Mucosa of gallbladder (tissue), 1 donor: ENCODE measurements at places on chromosomes 7 and 10. TPM values are rescaled to one million over a fixed set of nuclear protein-coding genes. Genes with fewer than 3 reads are reported as not detected.

DNA sequence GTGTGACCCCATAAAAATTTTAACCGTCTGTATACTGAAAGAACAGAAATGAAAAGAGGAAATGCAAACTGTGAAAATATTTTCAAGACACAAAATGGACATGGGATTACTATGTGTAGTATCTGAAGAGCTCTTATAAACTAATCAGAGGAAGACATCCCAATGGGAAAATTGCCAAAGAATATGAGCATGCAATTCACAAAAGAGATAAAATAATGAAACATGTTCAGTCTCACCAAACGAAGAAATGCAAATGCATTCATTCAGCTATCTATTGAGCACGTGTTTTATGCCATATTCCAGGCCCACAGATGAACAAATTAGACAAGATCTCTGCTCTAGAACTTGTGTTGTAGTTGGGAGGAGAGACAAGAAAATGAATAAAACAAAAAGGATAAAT, 63.2 kb downstream of the NHLRC2 start:
- DNase-seq: no peak

GRCh38 chr10:74118804-74119203, 31.8 kb downstream of the AP3M1 start:
- no peak for DNase-seq

DNA sequence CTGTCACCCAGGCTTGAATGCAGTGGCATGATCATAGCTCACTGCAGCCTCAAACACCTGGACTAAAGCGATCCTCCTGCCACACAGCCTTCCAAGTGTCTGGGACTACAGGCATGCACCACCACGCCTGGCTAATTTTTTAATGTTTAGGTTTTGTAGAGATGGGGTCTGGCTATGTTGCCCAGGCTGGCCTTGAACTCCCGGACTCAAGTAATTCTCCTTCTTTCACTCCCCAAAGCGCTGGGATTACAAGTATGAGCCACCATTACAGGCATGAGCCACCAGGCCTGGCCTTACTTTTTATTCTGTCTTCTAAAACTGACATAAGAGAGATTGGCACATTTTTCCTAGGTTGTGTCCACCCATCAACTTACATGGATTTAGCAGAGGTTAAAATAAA, 33.3 kb downstream of the TACC2 start:
- DNase-seq: no peak

- no peak for DNase-seq
Measured at GRCh38 chr10:55263327-55263726, 462.3 kb upstream of the PCDH15 start.

GRCh38 chr7:158849768-158850544, 6.4 kb upstream of the DYNC2I1 start:
- no peak for DNase-seq

DNA sequence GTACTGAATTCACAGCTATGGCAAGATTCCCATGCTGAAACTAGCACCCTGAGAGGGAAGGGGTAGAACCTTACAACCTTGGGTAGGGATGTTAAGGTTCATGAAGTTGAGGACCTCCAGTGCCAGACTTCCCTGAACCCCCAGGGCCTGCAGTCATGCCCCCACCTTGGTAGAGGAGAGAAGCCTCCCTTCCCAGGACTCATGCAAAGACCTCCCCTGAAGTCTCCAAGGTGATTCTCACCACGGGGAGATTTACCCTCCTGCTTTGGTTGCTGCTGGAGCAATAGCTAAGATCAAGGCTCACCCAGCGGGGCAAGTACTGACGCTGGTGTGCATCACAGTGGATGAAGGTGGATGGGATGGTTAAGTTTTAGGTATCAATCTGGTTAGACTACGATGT, 49.1 kb upstream of the PFKP start:
- no peak for DNase-seq

The CAPZA2 gene
- total RNA-seq: 203 TPM

The LSM5 gene
- 28.0 TPM for total RNA-seq

The NUPR2 gene
- 1.0 TPM for total RNA-seq
